ENCODE measurements at places on chromosomes 7 and 10.

- no peak for DNase-seq
These were observed 272.3 kb downstream of the ELFN1 start for GRCh38 chr7:1942243-1942940.

GRCh38 chr7:97120713-97121457 lies 3.4 kb downstream of the SDHAF3 start:
- DNase-seq = no peak

- DNase-seq = no peak
These were observed 10.2 kb downstream of the EN2 start for GRCh38 chr7:155467846-155468784.

- DNase-seq = no peak
These were observed 279.1 kb downstream of the CCSER2 start for GRCh38 chr10:84607523-84607922.

DNA sequence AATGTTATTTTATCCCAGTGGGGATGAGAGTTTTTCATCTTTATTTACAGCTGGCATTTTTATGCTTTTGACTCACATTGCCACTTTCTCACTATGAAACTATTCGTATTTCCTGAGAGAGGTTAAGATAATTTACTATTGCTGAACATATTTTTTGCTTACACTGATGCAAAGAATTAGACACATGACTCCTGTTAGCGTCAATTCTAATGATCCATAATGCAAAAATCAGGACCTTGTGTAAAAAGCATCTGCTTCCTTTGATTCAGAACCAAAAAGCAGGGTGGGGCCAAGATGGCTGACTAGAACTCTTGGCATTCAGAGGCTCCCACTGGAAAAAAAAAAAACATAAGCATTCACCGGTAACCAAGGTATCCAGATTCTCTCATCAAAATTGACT lies 464.8 kb downstream of the SEMA3D start:
- no peak for DNase-seq

DNA sequence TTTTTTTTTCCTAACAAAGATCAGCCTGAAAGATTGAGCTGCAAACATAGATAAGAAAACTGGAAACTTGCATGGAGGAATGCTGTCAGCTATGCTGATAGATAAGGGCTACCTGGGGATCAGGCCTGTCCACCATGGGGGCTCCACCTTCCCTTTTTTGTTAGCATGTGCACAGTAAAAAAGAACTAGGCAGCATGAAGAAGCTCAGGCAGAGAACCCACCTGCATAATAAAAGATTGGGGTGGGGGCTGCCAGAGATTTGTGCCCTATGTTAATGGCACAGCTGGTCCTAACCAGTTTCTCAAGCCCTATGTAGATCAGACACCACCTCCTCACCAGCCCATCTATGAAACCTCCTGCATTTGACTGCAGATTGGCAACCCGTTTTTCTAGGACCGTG lies 45.4 kb upstream of the CACNB2 start:
- peak; percentile 74 for DNase-seq

GRCh38 chr10:115974351-115974750 lies 298.7 kb downstream of the GFRA1 start:
- DNase-seq = no peak

DNA sequence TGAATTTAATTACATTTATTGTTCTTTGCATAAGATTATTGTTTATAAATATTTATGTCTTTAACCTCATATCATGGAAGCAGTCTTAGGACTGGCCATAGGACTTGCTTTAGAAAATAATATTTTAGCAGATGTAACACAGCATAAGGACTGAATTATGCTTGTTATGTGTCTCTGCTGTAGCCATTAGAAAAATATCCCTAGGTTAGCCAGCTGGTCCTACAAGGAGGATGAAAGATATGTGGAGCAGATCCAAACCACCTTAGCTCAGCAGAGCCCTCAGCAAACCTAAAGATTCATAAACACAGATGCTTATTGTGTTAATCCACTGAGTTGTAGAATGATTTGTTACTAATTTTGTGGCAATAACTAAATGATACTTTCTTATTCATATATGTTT lies 166.0 kb upstream of the COL1A2 start:
- DNase-seq = no peak

DNA sequence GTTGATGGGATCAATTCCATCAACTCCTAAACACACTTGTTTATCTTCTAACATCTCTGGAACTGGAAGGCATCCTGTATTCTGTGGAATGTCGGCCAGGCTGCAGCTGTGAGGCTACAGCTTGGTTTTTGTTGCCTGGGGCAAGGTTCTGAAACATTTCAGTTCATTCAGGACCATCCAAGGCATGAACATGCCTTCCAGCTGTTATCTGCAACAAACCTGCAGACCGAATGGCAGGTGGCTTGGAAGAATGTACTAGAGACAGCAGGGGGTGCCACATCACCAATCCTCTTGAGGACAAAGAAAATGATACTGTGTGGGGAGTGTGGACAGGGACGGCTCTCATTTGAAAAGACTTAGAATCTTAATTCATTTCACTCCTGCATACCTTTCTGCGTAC lies 12.4 kb downstream of the PAPOLB start:
- peak; percentile 99 for DNase-seq

DNA sequence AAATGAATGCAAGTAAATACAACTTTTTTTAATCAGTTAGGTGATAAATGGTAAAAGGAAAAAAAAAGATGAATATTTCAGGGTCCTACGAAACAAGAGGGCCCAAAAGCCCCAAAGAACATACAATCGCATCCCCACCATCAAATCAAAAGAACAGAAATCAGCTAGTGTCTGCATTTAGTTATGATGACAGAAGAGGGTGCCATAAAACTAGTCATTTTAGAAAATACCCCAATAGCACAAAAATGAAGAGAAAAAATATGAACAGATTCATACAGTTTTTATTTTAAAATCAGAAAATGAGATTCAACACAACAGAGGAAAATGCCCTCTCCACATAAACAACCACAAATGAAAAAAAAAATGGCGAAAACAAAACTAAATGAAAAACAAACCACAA lies 905.5 kb downstream of the REEP3 start:
- DNase-seq = no peak

DNA sequence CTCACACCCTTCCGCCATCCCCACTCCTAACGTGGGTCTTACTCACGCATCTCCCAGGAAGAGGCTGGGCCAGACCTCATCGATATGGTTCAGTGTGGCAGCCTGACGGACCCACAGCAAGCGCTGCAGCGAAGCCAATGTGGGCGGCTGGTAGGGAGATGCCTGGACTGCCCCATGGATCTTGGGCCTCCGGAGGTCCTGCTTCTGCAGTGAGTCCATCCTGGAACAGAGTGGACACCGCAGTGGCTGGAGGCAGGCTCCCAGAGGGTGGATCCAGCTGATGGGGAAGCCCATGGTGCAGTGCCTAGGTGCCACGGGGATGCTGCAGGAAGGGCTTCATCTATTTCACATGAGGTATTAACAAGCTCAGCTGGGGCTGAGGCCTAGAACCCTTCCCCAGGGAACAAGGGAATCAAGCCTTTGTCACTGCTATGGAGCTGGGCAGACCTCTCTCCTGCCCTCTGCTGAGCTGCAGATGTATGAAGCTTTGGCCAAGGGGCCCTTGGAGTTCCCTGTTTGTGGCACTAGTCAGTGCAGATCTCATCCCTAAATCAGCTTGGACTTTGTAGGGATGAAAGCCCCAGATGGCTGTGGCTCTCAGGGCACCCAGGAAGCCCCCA lies 13.7 kb upstream of the SAMD8 start:
- no peak for DNase-seq

DNA sequence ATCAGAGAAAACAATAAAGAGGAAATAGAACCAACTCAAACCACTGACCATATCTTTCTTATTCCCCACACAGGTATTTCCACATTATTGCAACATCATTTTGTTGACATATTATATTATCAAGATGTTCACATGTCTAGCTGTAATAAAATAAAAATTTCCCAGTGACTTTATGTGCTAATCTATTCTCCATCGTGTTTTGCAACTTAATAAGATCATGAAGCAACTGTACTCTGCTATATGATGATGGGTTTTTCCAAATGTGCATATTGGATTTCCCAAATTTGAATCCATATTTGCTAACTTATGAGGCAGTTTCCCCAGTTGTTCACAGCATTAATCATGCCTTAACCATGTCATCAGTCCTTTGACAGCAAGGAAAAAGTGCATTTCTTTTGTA lies 127.8 kb downstream of the ITGB8 start:
- peak; percentile 21 for DNase-seq

DNA sequence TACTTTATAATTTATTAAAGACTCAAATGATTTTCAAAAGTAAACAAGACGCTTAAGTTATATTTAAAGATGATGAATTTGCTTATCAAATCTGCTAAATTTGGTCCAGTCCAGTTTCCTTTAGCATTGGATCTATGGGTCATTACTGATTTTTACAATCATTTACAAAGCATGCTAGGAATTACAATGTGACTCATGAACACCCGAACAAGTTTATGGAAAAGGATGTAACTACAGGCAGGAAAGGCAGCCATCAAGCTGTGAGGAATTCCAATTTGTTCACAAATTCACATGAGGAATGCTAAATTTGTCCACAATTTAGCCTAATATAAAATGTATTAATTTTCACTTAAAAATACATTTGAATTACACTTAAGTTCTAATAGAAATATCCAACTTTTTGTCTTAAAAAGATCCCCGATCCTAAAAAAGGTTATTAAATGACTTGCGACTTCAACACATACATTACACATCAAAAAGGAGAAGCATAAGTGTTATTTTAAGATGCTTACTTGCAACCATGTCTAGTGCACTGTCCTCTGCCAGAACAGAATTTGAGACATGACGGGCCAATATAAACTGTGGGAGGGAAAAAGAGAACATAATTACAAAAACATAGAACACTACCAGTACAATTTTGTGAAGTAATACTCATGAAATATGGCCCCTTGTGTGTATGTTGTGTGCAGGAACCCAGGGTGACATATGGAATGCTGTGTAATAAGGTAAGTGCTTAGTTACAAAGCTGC lies 194.2 kb upstream of the SLC26A5 start:
- no peak for DNase-seq

GRCh38 chr10:15420858-15421257 lies 49.8 kb upstream of the FAM171A1 start:
- no peak for DNase-seq

- no peak for DNase-seq
These were observed 262.9 kb downstream of the PTPRN2 start for GRCh38 chr7:158324397-158325360.

DNA sequence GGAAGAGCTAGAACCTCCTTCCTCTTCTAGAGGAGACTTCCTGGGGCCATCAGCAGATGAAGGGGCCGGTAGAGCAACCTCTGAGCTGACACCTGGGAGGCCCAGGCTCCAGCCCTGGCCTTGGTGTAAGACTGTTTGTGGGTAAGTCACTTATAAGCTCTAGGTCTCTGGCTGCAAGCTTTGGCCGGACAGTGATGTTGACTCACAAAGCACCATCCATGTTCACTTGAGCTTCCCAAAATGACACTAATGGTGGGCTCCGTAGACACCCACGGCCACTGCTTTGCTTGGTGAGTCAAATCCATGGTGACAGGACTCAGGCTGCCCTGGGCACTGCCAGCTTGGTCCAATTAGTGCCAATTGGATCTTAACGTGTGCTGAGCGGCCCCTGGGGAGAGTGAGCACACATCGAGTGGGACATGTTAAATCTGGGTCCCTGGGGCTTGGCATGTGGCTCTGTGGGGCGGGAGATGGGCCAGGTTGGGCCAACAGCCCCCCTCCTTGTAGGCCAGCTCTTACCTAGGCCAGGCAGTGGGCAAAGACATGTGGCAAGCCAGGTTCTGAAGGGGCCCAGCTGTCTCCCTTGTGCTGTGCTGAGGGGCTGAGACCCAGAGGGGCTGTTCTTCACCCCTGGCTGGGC lies 16.7 kb downstream of the NEURL1 start:
- DNase-seq = no peak

- DNase-seq = no peak
These were observed 34.5 kb upstream of the RHOBTB1 start for GRCh38 chr10:60978287-60979115.

DNA sequence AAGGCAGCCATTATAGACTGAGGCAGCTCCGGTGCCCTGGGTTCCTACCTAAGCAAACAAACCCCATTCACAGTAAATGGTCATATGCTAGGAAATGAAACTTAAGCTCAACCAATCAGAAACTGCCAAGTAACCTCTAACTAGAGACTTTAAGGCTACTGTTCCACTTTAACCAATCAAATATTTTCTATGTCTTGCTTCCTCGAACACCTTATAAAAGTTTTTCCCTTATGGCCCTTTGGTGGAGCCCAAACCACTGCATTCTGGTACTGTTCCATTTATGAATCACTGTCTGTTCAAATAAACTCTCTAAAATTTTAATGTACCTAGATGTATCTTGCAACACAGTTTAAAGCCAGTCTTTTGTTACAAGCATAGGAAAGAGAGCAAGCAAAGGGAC lies 361.1 kb downstream of the HGF start:
- DNase-seq = no peak

GRCh38 chr7:26910221-26910620 lies 45.8 kb upstream of the SKAP2 start:
- peak; percentile 46 for DNase-seq

DNA sequence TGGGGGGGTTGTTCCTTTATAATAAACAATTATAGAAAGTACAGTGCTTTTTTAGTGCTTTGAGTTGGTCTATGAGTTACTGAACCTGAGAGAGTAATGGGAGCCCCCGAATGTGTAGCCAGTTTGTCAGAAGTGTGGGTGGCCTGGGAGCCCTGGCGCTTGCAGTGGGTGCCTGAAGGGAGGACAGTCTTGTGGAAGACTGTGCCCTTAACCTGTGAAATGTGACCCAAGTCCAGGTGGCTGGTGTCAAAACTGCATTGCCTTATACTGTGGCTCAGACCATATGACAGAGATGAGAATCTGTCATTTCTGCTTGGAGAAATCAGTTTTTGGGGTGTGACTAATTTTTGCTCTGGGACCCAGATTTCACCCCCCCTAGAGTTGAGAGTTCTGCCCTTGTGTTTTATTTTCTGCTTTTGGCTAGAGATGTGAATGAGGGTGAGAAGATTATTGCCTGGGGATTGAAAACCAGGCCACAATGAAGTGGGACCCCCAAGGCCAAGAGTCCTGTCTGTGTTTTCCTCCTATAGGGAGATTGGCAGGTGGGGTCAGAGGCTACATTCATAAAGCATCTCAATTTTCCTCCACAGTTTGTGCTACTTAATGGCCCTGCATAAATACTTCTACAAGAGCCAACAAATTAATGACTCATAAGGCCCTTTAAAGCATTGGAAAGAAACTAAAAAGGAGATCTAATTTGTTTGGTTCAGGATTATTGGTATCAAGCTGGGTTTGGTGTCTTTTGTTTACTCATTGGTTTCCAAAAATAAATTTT lies 24.1 kb upstream of the CARD11 start:
- DNase-seq = no peak

DNA sequence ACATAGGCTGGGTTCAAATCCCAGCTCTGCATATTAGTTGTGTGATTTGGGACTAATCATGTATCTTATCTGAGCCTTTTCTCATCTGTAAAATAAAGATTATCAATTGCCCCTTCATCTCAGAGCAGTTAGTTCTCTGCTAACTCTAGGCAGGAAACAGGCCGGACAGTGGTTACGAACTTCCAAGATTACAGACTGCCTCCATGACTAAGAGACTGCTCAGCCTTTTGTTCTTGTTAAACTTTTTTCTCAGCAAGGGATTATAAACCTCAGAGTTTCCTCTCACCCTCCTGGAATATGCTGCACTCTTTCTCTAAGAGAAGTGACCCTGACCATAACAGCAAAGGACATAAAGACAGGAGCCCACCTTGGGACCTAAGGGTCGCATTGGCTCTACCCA lies 52.5 kb upstream of the NFKB2 start:
- no peak for DNase-seq
